ENCODE measurements at places on chromosomes 2 and 18.

DNA sequence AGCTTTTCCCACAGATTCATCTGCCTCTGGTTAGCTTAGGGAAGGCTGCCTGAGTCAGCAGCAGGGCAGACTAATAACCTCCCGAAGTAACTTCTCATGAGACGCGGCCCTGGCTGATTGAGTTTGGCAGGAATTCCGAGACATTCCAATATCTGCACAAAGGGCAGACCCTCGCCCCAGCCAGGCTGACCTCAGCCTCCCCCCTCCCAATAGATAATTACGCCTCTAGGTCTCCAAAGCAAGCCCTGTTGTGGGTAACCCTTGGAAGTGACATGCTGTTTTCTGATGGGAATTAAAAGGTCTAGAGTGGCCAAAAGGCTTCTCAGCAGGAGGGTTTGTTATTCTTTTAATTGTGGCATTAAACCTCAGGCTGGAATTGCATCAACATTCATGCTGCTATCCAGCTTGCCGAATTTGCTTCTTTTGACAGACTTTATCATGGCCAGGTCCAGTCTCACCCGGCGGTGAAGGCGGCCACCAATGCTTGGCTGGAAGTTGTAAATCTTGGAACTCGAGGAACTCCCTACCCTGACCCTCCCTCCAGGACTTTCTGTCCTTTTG lies 98.0 kb upstream of the SLC14A2 start:
- DNase-seq: no peak

GRCh38 chr2:66794551-66794950 lies 359.6 kb downstream of the MEIS1 start:
- DNase-seq: no peak

DNA sequence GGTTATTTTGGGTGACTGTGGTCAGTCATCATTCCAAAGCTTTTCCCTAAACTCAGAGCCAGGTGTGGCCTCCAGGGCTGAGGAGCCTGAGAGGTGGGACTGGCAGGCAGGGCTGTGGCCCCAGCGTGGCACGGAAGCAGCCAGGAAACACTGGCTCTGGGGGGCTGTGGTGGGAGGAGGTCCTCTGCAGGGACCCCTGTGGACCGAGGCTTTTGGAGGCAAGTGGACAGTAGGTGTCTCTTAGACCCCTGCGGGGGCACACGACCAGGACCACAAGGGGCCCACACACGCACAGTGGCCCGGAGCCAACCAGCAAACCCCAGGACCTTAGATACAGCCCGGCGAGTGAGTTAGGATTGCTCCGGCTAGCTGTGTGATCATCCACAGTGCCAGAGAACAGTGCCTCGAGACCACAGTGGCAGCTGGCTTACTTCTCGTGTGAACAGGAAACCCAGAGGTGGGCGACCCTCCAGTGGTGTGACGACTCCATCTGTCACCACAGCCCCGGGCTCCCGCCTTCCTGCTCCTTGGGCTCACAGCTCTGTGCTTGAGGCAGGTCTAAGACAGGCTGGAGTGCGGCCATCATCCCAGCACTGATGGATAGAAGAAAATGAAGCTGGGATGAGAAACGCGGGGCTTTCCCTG lies 1.6 kb upstream of the RTP5 start:
- no peak for DNase-seq

DNA sequence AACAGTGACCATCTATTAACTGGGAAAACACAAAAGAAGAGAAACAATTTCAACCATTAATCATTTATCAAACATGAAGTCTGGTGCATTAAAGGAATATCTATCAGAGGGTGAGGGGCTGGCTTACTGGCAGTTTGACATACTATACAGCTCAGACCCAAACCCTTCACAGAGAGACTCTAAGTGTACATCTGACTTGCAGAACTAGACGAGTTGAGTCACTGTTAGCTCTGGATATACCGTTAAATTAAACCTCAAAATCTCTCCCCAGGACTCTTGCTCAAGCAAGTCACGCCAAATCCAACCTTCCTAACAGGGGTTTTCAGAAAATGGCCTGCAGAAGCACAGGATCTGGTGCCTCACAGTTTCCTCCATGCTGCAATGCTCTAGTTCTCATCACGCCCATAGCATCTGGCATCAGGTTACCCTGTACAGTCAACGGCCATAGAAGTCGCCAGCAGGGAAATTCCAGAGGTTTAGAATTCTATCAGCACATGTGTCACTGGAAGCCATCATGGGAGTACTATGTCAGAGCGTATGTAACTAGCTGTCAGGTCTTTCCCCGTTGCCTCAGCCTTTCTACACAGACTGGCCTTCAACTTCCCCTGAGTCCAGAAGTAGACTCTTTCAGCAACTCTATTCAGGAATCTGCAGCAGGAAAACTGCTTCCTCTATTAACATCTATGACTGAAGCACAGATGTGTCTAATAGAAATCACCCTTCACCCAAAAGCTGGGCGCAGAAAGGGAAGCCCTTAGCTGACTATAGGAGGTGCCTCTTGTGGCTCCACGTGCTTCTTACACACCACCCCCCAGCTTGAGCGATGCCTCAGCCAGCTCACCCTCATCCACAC lies 9.3 kb downstream of the TGOLN2 start:
- DNase-seq: no peak

- DNase-seq: no peak
Measured at GRCh38 chr2:122366427-122366826, 611.0 kb downstream of the TSN start.

GRCh38 chr2:33531549-33532059 lies 55.2 kb downstream of the RASGRP3 start:
- no peak for DNase-seq

- DNase-seq: no peak
Measured at GRCh38 chr2:217906798-217907197, 96.0 kb downstream of the TNS1 start.

DNA sequence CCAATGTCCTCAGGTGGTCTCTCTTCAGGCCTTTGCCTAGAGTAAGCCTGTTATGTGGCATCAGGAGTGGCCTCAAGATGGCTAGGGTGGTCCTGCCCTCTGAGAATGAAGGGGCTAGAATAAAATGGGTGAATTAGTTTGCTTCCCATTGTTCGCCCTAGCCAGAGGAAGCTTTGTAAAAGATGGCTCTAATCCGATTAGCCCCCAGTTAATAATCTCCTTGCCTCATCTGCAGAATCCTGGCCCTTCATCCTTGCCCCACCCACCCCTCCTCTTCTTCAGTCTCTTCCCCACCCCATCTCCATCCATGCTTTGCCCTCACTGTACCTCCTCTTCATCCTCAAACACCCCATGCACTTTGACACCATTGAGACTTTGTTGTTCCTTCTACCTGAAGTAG lies 57.4 kb upstream of the LGALSL start:
- DNase-seq: no peak

DNA sequence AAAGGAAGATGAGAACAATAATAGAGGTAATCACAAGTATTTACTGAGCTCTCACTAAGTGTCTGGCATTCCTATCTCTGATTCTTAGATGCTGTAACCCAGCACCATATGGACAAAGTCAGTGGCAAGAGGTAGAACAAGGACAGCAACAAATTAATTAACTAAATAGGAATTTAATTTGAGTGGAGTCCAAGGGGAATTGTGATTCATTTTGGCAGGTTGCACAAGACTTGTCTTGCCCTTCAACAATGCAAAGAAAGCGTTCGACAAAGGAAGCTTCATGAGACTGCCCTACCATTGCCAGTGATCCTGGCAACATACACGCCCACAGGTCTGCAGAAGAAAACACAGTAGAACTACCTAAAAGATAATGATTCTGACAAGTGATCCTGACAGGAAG lies 221.6 kb downstream of the RBM43 start:
- DNase-seq: no peak

- no peak for DNase-seq
Measured at GRCh38 chr2:154599189-154599588, 99.3 kb upstream of the KCNJ3 start.

DNA sequence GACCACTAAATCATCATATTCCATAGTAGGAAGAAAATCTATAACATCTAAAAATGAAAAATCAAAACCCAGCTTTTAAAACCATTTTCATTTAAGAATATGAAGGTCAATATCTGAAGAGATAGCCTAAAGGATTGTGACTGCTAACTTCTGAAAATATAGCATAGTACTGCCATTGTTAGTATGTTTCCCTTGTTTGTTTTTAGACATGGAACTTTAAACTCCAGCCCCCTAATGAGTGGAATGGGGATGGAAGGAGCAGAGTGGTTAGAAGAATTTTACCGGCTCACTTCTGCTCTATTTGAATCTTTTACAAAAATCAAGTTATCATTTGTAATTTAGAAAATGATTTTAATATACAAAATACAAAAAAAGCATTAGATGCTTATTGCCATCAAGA lies 169.0 kb downstream of the CD226 start:
- DNase-seq: no peak

- no peak for DNase-seq
Measured at GRCh38 chr2:37570773-37571586, 100.5 kb downstream of the CDC42EP3 start.

- no peak for DNase-seq
Measured at GRCh38 chr2:238425505-238425978, 1.2 kb upstream of the ASB1 start.

DNA sequence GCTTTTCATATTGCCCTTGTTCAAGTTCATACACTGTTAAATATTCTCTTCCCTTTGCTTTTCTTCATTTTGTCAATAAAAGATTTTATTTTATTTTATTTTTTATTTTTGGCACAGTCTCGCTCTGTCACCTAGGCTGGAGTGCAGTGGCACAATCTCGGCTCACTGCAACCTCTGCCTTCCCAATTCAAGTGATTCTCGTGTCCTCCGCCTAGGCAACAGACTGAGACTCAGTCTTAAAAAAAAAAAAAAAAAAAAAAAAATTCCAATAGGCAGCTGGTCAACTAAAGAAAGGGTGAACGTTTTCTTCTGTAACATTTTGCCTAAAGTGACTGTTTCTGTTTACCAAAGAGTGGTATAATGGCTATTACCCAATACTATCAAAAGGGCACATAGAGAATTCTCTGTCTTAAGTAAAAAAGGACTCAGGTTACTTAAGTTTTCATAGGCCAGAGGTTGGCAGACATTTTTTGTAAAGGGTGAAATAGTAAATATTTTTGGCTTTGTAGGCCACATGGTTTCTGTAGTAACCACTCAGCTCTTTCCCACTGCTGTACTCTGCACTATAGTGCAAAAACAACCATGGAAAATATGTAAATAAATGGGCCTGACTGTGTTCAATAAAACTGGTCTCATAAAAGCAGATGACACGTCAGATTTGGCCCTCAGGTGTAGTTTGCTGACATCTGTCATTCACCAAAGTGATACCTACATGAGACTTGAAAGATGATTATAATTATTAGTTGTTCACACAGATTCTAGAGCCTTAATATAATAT lies 113.4 kb downstream of the MIB1 start:
- DNase-seq: no peak
